ENCODE measurements at places on chromosomes 4 and X.

DNA sequence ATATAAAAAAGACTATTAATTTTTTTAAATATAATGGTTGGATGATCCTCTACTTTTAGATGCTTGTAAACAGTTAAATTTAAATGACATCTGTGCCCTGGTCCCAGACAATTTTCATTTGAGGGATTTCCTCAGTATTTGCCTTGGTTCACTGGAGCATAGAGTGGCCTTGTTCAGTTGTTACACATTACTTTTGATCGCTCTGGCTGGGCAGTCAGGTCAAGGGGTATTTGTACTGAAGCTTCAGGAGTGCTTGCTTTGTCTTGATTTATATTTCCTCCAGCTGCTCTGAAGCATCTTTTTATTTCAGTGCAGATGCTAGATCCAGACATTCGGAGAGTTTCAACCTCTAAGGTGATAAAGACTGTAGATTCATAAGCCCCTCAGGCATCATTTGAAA is 50.0 kb downstream of the COMMD8 start:
- no peak for DNase-seq

DNA sequence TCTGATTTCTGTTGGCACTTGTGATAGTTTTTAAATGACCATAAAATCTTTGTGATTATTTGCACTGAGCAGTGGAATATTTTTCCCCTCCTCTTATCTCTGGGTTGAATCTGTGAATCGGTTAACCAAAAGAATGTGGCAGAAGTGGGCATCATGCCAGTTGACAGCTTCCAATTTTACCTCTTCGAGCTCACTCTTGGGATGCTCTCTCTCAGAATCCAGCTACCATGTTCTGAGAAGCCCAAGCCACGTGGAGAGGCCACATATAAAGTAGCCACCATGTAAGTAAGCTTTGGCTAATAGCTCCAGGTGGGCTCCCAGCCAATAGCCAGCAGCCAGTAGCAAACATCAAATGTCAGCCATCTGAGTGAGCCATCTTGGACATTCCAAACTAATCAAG is 12.9 kb upstream of the WDR19 start:
- no peak for DNase-seq

GRCh38 chr4:75003979-75004378 is 71.1 kb downstream of the PARM1 start:
- no peak for DNase-seq

- DNase-seq = no peak
Observed at GRCh38 chr4:170111085-170111484, 21.3 kb upstream of the AADAT start.

DNA sequence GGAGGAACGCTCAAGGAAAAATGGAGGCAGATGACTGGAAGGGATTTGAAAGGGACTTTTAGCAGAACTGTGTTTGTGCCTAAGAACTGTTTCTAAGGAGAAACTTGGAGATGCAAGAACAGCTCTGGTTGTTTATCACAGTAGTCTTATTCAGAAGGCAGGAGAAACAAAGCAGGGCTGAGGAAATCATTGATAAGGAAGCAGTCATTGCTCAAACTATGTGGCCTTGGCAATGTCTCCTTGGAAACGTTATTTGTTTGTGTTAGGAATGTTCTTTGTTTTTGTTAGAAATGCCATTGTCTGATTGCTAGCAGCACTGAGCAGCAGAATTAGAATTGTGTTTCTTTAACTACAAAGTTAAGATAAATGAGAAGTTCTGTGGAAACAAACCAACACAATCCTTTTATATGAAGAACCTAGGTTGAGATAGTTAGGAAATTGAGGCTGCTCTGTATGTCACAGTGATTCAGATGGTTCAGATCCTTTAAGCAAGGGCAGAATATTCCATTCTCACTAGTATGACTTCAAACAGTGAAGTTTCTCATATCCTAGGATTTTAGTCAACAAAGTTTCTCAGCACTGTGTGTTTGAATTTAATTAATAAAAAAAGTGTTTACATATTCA is 1191.3 kb upstream of the IGFBP7 start:
- no peak for DNase-seq

- DNase-seq = no peak
Observed at GRCh38 chr4:167238226-167238625, 3.9 kb upstream of the SPOCK3 start.

DNA sequence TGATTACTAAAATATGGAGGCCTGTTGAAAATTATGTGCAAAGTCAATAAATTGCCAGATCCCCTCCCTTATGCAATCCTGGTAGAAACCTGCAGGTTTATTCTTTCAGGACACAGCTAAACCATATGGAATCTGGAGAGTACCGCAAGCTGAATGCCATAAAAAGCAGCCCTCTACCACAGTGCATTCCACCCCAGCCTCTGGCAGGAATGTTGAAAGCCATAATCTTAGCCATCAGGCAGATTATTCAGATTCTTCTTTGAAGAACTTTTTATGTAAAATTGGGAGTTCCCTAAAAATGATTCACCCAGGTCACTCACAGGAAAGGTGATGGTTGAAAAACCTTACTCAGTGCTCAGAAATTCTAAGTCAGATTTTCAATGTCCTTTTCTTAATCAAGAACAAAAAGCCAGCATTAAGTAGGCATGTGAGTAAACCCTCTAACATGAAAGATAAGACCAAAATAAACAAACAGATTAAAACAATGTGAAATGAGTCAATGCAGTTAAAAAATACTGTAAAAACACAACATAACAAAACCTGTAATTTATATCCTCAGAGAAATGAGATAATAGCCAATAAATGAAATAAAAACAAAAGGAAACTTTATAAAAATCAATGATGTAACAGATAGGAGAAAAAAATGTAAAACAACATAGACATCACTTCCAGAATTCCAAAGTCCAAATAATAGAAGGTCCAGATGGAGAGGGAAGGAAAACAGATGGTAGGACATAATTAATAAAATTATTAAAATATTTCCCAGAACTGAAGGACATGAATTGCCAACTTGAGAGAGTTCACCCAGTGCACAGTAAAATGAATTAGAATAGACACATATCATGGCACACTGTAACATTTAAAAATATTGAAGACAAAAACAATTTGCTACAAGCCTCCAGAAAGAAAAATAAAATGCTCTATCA is 226.9 kb downstream of the FSTL5 start:
- DNase-seq = no peak

DNA sequence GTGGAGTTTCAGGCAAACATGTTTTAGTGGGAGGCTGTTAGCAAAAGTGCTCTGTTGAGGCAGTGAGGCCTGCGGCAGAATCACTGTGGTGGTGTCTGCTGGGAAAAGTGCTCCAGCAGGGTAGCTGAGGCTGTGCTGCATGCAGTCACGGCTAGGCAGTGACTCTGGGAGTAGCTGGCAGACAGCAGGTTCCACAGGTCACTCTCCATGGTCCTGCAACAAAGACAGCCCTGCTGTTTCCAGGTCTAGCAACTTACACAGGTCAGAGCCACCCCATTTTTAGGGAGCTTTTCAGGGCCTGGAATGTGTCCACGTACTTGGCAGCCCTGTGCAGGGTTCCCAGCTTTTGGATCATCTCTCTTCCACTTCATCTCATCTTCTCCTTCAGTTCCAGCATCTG is 184.3 kb downstream of the NAA11 start:
- no peak for DNase-seq

- DNase-seq = no peak
Observed at GRCh38 chr4:143654571-143654970, 45.9 kb downstream of the FREM3 start.

DNA sequence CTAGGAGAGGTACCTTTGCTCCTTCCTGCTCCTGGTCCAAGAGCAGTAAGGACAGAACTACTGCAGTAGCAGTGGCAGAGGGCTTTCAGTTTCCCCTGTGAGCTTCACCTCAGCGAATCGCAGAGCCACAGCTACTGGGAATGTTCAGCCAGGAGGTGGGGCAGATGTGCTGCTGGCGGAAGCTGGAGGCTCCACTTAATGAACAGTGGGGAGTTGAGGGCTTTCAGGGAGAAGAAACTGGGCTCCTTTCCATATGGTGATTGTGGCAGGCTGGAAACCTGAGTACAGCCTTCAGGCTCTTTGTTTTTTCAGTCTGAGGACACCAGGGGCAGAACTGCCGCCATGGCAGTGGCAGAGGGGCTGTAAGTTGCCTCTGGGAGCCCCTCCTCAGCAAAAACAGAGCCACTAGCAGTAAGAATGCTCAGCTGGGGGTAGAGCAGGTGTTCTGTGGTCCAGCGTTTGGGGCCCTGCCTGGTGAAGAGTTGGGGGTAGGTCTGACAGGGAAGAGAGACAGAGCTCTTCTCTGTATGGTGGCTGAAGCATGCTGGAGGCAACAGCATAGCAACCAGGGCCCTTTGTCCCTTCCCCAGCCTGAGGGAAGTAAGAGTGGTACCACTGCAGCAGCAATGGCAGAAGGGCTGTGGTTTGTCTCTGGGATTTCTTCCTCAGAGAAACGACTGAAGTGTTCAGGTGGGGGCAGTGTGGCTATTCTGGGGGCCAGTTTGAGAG is 106.0 kb upstream of the GRXCR1 start:
- no peak for DNase-seq

DNA sequence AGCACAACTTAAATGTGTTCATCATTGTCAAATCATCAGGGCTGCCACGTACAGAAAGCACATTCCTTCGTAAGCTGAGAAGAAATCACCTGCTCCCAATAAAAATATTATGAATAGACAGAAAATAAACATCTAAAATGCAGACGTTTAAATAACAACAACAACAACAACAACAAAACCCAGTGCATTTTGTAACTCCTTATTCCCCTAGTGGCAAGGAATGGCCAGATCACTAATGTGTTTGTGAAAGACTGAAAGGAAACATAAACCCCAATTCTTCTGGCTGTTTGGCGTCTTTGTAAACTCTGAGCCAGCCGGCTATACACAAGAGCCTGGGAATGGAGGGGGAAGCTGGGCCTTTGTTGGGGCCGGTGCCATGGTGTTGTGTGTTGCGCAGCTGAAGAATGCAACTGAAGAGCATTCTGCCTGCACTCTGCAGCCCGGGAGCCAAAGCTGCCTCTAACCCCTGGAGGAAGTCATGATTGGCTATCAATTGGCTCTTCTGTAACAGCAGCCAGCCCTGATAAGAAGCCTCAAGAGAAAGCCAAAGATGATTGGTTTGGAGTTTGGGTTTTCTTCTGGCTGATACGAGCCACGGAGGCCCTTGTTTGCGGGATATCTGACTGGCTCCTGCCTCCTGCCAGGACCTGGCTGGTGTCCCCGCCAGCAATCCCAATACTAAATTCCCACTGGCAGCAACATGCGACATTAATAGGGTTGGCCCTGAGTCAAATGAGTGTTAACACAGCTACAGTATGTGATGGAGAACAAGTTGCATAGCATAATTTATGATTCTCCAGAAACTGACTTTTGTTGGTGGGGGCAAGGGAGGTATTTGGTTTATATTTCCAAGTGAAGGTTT is 89.7 kb upstream of the TFDP3 start:
- no peak for DNase-seq

- no peak for DNase-seq
Observed at GRCh38 chr4:156158747-156159146, 205.1 kb upstream of the CTSO start.

DNA sequence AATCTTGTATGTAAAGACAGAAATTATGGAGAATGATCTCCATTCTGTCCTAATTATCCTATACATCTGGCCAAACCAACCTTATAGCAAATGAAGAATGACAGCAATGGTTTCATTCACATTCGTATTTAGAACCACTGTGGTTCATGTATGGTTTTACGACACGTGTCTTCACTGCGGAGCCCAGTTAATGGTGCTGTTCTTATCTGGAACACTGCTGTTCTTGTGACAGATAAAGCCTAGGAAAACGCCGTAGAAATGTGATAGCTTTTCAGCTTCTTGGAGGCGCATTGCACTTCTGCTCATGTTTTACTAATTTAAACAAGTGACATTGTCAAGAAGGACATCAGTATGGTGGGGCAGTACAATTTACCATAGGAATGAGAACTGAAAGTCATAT is 2266.4 kb upstream of the TENM3 start:
- no peak for DNase-seq

Measured in T-helper 17 cell (primary cell).